GM12892 (cell line): ENCODE measurements at places on chromosomes 3 and 15.
A peak's percentile ranks its signal among the peaks of the same experiment; 100 is the strongest.

DNA sequence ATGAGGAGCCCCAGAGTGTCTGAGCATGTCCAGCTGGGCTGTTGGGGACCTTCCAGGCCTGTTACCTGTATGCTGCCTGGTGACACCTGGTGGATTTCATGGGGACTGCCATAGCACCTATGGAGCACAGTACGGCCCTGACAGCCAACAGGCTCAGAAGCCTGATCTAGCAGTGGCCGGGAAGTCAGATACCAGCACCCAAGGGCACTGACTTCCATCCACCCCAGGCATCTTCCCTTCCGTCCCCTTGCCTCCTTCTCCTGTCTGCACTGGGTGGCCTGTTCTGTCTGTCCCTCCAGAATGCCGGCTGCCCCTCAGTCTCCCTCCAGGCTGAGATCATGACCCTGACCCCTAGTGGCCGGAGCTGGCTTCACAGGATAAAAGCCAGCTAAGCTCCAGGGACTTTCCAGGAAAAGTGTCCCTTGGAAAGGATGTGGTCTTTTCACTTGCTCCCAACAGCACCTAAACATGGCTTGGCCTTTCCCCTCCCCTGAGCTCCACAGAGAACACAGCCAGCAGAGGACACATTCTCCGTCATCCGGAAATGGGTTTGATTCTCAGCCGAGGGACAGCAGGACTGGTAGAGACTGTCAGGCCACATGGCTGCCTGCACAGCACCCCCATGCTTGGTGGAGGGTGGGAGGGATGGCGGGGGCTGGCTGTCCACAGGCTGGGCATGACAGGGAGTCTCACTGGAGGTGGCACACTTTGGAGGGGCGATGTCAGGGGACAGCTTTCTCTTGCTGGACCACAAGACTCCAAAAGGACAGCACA lies 9.5 kb downstream of the RPS17 start:
- peak; percentile 57 for DNase-seq

DNA sequence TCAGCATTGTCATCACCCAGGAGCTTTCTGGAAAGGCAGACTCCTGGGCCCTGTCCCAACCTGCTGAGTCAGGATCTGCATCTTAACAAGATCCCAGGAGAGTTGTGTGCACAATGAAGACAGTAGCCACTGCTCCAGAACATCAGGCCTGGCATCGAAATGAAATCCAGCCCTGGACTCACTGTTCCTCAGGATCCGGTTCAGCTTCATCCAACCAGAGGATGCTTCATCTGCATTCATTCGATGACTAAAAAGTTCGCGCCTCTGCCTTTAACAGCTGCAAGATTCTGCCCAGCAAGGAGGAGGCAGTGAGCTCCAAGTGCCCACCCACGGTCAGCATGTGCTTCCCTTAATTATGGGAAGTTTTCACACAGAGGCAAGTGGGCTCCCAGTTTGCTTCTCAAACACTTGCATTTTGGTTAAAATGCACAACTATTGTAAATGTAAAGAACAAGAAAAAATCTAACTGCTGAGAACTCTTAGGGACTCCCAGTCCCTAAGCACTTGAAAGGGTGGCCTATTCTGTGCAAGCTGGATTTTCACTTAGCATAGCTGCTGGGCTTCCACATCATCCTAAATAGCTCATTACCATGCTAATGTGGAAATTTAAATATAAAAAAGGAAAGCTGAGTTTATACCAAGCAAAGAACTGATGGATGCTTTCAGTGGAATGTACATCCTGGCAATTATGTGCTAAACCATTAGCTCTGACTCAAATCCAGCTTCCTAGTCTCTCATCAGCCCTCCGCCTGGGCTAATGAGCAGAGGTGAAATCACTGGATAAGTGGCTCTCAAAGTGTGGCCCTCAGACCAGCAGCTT lies 25.5 kb upstream of the ESYT3 start:
- no peak for DNase-seq

- DNase-seq = no peak
Observed at GRCh38 chr3:105322570-105323273, 44.0 kb upstream of the ALCAM start.

DNA sequence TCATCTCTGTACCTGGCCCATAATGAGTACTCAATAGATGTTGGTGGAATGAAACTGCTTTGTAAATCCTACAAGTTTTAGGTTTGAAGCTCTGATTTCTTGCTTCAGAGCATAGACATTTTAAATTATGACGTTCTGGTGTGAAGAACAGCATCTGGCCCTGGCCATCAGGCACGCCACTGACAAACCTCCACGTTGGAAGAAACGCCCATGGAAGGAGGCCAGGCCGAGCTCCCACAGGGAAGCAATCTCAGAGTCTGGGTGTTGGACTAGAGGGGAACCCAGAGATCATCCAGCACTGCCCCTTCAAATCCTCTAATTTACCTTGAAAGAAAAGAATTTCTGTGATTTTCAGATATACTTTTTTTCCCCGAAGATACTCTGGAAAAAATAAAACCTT lies 328.1 kb upstream of the RGMA start:
- DNase-seq = no peak

DNA sequence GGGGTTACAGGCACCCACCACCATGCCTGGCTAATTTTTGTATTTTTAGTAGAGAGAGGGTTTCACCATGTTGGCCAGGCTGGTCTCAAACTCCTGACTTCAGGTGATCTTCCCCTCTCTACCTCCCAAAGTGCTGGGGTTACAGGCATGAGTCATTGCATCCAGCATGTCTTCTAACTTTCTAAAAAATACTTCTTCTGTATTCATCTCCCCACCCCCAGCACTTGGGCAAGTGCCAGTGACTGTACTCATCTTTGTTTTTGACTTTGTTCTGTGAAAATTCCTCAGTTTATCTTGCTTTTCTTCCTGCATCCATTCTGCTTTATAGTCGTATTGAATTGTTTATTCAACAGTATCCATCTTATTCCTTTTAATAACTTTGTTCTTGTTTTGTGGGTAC lies 47.6 kb downstream of the ARIH1 start:
- DNase-seq = no peak

GRCh38 chr3:132380920-132381319 lies 36.4 kb upstream of the DNAJC13 start:
- no peak for DNase-seq

DNA sequence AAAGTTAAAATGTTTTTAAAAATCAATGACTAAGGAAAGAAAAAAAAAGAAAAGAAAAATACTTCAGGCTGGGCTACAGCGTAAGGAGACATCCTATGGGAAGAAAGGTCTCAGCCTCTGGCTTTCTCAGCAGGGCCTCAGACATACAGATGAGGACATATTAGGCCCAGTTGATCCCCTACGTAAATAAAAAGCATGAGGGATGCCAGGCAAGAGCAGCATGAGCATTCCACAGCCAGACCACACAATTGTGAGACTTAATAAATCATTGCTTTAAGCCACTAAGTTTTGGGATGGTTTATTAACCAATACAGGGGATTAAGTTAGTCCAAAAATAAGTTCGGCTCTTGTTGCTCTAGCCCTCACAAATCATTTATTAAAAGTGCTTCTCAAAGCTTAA lies 394.1 kb upstream of the NECTIN3 start:
- no peak for DNase-seq

DNA sequence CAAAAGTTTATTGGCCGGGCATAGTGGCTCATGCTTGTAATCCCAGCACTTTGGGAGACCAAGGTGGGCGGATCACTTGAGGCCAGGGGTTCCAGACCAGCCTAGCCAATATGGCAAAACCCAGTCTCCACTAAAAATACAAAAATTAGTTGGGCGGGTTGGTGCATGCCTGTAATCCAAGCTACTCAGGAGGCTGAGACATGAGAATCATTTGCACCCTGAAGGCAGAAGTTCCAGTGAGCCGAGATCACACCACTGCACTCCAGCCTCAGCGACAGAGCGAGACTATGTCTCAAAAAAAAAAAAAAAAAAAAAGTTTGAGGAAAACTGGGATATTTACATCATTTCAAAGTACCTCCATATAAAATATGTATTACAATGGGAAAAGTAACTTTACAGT lies 40.4 kb downstream of the ETFA start:
- no peak for DNase-seq

DNA sequence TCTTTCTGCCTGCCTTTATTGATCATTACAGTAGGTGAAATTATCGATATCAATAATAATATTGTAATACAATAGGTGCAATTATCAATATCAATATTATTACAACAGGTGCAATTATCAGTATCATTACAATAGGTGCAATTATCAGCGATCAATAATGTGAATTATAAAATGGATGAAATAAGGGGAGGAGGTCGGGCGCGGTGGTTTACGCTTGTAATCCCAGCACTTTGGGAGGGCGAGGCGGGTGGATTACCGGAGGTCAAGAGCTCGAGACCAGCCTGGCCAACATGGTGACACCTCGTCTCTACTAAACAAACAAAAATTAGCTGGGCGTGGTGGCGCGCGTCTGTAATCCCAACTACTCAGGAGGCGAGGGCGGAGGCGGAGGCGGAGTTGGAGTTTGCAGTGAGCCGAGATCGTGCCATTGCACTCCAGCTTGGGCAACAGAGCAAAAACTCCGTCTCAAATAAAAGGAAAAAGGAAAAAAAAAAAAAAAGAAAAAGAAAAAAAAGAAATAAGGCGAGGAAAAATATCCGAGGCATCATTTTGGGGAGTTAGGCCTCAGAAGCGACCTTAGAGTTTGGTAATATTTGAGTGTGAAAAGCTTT lies 611 bp upstream of the BNIP2 start:
- DNase-seq = no peak

- DNase-seq = no peak
Observed at GRCh38 chr3:29465836-29466235, 185.0 kb downstream of the RBMS3 start.

DNA sequence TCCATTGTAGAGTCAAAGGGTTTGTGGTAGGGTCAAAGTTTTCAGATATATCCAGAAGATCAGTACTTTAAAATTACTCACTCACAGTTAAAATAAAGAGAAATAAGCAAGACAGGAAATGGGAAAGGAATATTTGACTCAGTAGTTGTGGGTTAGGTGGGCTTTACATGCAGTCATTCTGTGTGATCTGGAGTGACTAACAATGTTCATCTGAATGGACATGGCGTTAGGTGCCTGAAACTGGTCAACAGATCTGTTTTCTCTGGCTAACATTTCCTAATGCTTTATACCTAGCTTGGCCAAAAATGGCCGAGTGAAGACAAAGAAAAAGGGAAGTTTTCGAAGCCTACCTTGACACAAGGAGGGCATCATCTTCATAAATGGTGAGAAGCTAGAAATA lies 133.4 kb upstream of the SATB1 start:
- no peak for DNase-seq

DNA sequence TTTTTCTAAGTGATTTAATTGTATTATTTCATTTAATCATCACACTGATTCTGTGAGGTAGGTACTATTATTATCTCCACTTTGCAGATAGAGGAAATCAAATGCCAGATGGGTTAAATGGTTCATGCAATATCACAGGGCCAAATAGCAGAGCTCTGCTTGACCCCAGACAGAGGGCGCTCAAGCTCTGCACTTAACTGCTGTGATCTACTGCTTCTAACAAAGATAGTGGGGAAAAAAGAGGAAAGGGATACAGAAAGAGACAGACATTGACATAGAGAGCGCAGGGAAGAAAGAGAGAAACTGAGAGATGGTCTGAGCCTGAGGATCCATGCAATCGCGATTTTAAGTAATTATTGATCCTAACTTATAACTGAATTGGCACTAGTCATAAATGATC lies 279.1 kb upstream of the THRB start:
- DNase-seq = no peak

DNA sequence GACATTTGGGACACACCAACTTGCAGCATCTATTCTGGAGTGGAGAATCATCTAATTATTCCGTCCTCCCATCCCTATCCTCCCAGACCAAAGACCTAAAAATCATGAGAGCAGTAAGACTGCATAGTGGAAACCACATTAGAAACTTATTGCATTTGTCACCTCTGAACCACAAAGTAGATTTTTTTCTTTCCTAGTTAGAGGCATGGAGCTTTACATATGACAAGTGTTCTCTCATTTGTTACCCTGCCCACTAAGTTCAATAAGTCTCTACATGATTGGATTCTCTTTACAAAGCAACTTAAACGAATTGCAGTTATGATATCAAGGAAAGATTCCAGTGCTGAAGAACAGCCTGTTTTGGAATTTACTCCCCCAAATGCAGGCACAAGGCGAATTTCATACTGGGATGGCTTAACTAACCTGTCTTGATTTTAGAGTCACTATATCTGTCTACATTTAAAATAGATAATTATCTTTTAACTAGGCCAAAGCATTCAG lies 42.3 kb upstream of the LRRFIP2 start:
- DNase-seq = no peak

GRCh38 chr15:38065721-38066345 lies 131.4 kb downstream of the TMCO5A start:
- no peak for DNase-seq

DNA sequence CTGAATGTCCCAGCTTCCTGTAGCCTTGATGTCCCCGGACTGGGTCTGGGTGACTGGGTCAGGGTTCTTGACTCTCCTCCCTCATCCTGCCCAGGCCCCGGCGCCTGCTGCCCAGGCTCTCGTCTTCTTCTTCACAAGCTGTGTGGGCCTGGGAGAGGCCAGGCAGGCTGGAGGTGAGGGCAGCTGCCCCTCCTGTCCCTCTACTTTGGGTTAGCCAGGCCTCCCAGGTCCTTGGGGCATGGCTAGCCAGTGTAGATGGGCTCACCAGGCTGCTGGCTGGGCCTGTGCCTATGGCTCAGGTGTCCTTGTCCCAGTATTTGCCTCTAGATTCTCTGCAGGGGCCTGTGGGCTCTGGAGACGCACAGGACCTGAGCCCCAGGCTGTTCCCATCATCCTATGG lies 31.8 kb downstream of the TKT start:
- no peak for DNase-seq

- DNase-seq = no peak
Observed at GRCh38 chr3:61682671-61683548, 121.5 kb downstream of the PTPRG start.

GRCh38 chr15:96326328-96327154 lies 4.0 kb upstream of the NR2F2 start:
- DNase-seq = no peak

DNA sequence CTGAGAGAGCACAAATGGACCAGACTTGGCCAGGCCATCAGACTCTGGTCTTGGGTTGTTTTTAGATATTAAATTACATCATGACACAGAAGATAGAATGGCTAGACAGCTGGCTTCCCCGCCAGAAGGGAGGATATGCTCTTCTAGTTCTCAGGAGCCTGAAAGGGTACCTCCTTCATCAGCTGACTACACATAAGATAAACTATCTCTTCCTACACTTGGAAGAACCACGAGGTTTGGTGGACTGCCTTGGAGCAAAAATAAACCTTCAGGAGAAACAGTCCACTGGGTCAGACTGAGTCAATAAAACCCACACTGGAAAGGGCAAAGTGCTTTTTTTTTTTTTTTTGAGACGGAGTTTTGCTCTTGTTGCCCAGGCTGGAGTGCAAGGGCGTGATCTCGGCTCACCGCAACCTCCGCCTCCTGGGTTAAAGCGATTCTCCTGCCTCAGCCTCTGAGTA lies 26.3 kb upstream of the DYNC1LI1 start:
- DNase-seq = no peak

DNA sequence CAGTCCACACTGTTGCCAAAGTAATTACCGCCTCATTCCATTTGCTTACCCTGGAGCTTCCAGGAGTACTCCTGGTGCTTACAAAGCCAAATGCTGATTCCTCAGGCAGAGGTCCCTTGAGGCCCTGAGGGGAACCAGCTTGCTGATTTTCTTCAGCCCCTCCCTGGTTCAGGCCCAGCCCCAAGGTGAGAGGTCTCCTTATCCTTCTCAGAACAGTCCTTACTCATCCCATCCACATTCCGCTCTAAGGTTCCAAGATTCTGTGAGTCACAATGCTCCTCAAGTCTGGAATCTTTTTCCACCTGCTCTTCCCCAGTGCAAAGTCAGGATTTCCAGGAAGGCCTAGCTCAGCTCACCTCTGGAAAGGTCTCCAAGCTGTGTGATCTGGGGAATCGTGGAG lies 1.8 kb upstream of the ATP10A start:
- no peak for DNase-seq

- no peak for DNase-seq
Observed at GRCh38 chr3:79052054-79052681, 715.6 kb downstream of the ROBO1 start.
